ENCODE measurements at places on chromosomes 12 and 14.

- DNase-seq = no peak
These were observed 167.1 kb downstream of the PIK3C2G start for GRCh38 chr12:18428416-18428815.

GRCh38 chr12:334125-334524, 55.0 kb downstream of the KDM5A start:
- no peak for DNase-seq

GRCh38 chr12:27333403-27334009, 870 bp downstream of the BMAL2 start:
- DNase-seq = no peak

GRCh38 chr12:26651566-26652188, 181.3 kb downstream of the ITPR2 start:
- DNase-seq = no peak

DNA sequence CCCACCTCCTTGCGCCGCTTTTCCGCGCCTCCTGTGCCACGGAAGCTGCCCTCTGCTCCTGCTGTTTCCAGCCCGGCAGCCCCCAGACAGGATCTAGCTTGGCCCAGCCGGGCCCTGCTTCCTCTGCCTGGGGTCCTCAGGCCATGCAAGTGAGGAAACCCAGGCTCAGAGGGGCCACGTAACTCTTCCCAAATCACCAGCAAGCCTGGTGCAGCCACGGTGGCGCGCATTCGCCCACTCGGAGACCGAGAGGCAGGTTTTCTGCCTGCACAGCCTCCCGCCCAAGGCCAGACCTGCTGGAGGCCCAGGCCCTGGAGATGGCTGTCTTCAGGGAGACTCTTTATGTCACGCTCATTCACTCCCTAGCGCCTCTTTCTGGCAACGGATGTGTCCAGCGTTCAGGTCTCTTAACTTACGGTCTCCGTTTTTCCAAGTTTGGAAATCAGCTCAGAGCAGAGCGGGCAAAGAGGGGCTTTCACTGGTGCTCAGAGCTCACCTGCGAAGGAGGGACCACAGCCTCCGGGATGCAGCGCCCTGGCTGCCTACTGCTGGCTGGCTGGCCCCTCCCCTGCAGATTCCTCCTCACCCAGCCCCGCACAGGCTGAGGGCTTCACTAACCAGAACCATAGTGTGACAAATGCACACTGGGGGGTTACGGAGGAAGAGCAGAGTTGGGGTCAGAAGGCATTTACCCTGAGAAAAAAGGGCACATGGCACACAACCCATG, 20.6 kb upstream of the CEP170B start:
- no peak for DNase-seq

DNA sequence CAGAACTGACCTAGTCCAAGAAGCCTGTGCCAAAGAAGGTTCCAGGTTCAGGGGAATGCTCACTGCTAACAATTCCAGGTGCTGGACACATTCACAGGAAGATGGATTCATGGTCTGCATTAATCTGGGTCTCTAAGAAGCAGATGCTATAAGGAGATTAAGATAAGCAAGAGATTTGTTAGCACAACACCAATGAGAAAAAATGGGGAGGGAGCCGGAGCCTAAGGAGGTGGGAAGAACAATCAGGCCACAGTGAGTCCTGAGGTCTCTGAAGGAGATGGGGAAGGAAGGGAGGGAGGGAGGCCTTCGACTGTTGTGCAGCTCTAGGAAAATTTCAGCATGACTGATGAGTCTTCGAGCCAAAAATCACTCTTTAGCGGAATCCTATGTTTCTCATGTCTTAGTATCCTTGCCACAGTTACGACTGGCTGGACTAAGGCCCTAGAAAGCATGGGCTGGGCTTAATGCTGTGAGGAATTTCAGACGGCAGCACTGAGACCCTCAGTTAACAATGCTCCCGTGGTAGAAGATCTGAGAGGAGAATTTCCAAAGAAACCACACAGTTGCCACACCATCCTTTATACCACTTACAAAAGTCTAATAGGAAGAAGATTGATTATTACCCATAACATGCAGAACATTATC, 31.5 kb upstream of the PTGDR start:
- no peak for DNase-seq

GRCh38 chr12:70180130-70180529, 63.1 kb upstream of the CNOT2 start:
- DNase-seq = no peak

- no peak for DNase-seq
These were observed 89.8 kb downstream of the SLC15A5 start for GRCh38 chr12:16187660-16188059.

DNA sequence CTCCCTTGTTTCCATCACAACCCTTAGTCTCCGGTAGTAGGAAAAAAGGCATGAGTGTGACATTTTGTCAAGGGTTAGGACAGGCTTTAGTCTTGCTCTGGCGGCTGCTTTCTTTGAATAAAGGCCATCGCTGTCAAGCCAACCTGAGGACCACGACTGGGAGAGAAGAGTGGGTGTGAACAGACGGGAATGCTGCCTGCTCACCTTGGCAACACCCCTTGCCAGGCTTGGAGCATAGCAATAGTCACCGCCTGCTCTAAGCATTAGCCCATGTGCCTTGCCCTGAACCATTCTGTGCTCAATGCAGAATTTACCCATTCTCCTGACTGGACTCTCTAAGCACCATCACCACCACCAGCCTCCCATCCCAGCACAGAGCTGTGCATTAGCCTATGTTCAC, 36.2 kb downstream of the SPTB start:
- no peak for DNase-seq

DNA sequence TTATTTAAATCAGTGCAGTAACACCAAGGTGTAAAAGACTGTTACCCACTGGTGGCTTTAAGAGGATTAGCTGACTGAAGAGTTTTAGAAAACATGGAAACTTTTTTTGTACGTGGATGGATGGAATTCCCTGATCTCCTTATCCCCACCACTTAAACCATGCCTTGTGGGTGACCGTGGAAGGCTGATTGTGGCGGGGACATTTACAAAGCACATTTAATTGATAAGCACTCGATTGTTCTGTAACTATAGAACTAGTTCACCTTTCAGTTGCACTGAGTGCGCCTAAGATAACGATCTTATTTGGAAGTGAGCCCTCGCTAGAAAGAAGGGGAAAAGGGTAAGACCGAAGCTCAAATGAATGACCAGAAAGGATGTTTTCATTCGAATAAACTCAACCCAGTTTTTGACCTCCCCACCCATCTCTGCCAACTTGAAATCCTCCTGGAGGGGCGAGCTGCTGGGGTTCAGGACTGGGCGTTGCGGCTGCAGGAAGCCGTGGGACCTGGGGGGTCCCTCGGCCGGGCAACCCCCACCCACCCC, 688 bp upstream of the RASSF3 start:
- no peak for DNase-seq

DNA sequence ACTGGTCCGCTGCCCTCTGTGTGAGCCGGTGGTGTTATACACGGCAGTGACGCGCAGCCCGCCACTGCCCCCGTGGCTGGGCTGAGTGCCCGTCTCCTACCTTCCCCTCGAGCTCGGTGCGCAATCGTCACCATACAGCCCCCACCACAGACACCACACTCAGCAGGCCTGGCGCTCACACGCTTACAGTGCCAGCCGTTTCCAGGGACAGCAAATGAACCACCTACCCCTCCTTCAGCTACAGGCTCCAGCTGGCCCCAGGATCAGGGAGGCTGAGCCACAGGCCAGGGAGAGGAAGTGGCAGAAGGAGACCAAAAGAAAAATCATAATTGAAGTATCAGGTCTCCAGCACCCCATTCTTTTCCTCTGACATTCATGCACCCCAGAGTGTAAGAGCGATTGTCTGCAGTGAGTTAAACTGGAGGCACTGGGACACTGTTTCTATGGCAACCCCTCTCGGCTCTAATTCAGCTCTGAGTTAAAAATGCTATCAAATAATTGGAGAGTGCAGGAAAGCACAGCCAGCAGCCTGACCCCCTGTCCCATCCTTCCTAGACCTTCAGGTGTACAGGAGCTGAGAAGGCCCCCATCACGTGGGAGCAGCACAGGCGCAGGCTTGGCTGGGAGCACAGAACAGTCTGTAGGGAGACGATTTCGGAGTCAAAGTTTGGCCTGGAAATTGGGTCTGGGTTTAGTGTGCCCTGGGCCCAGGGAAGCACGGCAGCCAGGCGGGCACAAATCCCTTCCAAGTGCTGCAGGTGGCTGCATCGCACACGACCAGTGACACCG, 18.0 kb downstream of the LRTM2 start:
- no peak for DNase-seq

DNA sequence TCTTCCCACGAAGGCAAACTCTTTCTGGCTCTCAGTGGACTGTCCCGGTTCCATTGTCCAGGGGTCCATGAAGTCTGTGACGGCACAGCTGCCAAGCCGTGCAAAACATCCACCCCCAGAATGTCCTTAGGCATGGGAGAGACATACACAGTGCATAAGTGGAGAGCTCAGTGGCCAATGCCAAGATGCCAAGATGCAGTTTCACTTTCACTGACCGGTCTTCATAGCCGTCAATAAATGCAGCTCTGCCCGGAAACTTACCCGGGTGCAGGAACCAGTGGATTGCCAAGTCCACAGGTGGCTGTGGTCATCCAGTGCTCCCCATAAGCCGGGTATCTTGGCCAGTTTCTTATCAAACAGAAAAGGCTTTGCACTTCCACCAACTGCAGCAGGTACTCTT, 162.3 kb downstream of the PTCSC3 start:
- DNase-seq = no peak

- no peak for DNase-seq
These were observed 12.7 kb upstream of the BMP4 start for GRCh38 chr14:53969326-53969725.

GRCh38 chr14:77889971-77890442, 90.1 kb downstream of the ADCK1 start:
- no peak for DNase-seq

DNA sequence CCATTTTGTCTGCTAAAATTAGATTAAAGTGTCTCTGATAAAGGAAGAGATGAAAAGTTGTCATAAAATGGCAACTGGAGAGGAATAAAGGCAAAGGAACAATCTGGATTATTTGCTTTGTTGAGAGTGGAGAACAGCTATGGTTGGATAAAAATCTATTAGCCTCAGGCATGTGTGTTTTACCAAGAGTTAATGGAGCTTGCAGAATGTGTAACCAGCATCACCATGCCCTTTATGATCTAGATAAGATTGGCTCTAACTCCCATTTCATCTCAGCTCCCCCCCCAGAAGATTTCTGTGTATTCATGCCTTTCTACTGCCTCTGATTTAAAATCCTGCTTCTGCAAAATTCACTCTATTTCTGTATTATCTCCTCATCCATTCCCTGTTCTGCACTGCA, 93.8 kb downstream of the GALC start:
- DNase-seq = no peak

Measured in cortex of kidney (tissue), 1 donor.